Hematopoietic multipotent progenitor cell (in vitro differentiated cells): ENCODE measurements at places on chromosomes 1 and 21.

GRCh38 chr1:34696981-34697380 lies 57.9 kb upstream of the GJB5 start:
- DNase-seq = no peak

DNA sequence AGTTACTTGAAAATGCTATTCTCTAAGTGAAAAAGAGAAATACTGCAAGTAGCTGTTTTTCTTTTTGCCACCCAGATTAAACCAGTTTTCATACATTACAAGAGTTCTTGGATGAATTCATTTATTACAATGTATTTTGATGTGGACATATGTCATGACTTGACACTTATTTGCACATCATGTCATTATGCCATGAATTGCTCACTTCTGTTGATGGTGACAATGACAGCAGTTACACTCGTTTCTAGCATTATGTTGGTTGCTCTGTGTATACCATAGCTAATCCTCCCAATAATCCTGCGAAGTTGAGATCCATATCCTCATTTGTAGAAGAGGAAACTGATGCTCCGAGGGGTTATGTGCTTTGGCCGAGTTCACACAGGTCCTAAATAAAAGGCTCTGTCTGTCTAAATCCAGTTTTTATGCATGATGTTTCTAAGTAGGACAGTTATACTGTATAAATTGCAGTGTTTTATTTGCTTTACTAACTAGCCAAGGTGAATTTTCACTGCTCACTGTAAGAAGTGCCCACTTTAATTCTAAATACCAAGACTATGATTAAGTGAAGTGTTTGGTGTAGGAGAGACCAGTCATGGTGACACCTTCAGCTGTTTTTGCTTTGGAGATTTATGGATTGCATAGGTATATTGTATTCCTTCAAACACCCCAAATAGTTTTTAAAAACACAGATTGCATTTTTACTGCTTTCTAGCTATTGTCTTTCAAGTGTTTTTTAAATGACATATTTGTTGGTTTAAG lies 56.7 kb downstream of the PRDM2 start:
- no peak for DNase-seq

DNA sequence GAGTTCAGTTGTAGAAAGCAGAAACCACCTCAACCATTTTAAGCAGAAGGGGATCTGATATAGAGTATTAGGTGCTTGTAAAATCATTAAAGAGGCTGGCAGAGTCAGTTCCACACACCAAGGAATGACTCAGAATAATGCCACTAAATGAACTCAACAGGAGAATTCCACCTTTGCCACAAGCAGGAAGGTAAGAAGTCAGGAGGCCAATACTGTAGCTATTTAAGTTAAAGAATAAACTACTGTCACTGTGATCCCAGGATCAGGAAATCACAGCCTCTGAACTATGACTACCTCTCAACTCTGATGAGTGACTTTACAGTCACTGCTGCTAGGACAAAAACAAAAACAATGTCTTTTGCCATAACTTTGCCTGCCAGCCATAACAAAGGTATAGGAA lies 52.5 kb upstream of the PRMT6 start:
- DNase-seq = no peak

DNA sequence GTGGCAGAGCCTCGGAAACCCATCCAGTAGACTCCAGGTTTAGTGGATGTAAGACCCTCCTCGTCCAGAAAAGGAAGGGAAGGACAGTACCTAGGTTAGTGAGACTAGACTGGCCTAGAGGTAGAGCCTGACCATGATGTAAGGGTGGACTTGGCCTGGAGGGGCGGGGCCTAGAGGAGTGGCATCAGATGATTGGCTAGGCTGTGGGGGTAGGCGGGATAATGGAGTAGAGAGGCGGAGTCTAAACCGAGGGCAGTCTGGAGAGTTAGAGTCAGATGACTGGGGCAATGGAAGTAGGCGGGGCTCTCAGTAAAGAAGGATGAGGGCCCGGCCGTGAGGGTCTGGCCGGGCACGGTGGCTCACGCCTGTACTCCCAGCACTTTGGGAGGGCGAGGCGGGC lies 70.1 kb downstream of the EPHB2 start:
- DNase-seq = no peak

- DNase-seq = no peak
Observed at GRCh38 chr1:191558379-191558778, 599.9 kb upstream of the RGS18 start.

DNA sequence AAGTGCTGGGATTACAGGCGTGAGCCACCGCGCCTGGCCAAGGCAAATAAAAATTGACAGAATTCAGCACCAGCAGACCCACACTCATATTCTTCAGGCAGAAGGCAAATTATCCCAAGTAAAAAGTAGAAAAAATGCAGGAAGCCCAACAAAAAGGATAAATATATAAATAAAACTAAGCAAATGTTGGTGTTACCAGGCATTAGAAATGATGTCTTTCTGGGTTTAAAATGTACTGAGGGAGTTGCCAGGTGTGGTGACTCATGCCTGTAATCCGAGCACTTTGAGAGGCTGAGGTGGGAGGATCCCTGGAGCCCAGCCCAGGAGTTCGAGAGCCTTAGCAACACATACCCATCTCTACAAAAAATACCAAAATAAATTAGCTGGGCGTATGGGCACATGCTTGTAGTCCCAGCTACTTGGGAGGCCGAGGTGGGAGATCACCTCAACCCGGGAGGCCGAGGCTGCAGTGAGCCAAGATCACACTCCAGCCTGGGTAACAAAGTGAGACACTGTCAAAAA lies 6.3 kb downstream of the INTS11 start:
- no peak for DNase-seq

DNA sequence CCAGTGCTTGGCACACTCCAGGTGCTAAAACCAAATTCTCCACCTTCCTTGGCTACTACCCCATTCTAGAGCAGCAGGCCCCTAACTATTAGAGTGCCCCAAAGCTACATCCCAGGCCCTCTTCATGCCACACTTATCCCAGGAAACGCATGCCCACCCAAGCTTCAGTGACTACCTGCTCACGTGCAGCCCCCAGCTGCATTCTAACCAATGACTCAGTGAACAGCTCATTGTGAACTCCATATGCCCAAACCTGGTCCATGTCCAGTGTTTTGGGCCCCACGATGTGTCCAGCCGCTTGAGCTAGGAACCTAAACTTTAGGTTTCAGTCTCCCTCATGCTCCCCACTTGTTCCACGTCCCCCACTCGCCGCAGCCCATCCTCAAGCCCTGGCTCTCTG lies 41.5 kb downstream of the NKAIN1 start:
- no peak for DNase-seq

- DNase-seq = no peak
Observed at GRCh38 chr1:203597331-203598090, 29.1 kb upstream of the ATP2B4 start.

- peak; percentile 32 for DNase-seq
Observed at GRCh38 chr1:203069030-203069747, 16.6 kb downstream of the MYOG start.

GRCh38 chr1:218669431-218669830 lies 324.3 kb downstream of the TGFB2 start:
- DNase-seq = no peak

DNA sequence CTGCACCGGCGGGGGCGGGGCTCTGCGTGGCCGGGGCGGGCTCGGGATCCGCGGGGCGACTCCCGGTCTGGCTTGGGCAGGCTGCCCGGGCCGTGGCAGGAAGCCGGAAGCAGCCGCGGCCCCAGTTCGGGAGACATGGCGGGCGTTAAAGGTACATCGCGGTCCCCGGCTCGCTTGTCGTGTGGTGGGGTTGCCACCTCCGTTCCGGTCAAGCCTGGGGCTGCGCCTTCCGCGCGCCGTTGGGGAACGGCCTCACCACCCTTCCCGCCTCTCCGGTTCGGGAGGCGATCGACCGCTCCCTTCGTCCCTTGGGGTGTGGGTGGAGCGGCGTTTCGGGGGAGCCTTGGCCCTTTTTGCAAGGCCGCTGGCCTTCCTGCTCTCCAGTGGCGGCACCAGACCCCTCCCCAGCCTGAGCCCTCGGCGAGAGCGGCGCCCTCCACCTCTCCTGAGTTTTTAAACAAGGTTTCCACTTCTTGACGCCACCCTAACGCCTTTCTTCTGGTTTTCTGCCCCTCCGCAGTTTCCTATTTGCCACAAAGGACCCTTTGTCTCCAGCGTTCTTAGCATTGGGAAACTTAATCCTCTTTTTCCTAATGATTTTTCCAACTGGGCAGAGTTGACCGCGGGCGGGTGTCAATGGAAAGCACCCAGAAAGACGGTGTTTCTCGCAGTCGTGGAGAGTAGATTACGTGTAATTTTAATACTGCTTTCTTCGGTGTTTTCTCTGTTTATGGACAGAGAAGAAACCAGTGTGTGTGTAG lies at the start of the genes LEPR and LEPROT:
TSS of gene LEPR (plus strand) at position 79 of the 761 bp plus-strand sequence. CDS start 144,898 bp downstream, outside the sequence.
TSS of gene LEPROT (plus strand) at position 79 of the 761 bp plus-strand sequence. CDS start at position 136, 57 bp downstream.
- no peak for DNase-seq
